ENCODE measurements at places on chromosomes 6 and 20. TPM values are rescaled to one million over a fixed set of nuclear protein-coding genes. Genes with fewer than 3 reads are reported as not detected.

FKBP1C gene
- total RNA-seq: 2.0 TPM

TRIM10 gene
- not detected for total RNA-seq

GSTA1 gene
- total RNA-seq: not detected

OPN5 gene
- not detected for total RNA-seq

TP53TG5 gene
- total RNA-seq: not detected

TNF gene
- not detected for total RNA-seq

CST2 gene
- not detected for total RNA-seq

Measured in A549 treated with DMSO at 1 μM for 4 hours (cell line).